Neuronal stem cell (in vitro differentiated cells): ENCODE measurements at places on chromosomes 6 and 20.

GRCh38 chr6:168016176-168016620 is 18.7 kb downstream of the KIF25 start:
- no peak overlapping the region for H3K27ac ChIP-seq
- no peaks in the 10 kb centered on the region for H3K27me3 ChIP-seq
- no peak for DNase-seq
- no peaks in the 10 kb centered on the region for H3K36me3 ChIP-seq

- no peak overlapping the region for H3K27ac ChIP-seq
- H3K4me1 ChIP-seq = no peaks in the 10 kb centered on the region
- H3K27me3 ChIP-seq = no peaks in the 10 kb centered on the region
- no peak for DNase-seq
- H3K4me3 ChIP-seq = no peak overlapping the region
These were observed 655.0 kb downstream of the COL12A1 start for GRCh38 chr6:74550821-74551220.

- no peak overlapping the region for H3K4me3 ChIP-seq
- no peaks in the 10 kb centered on the region for H3K4me1 ChIP-seq
- no peak for DNase-seq
These were observed 123.6 kb upstream of the DST start for GRCh38 chr6:56766139-56766805.

GRCh38 chr6:127877231-127877630 is 23.6 kb downstream of the THEMIS start:
- H3K27me3 ChIP-seq = no peaks in the 10 kb centered on the region
- no peak overlapping the region for H3K4me3 ChIP-seq
- H3K27ac ChIP-seq = no peak overlapping the region
- H3K36me3 ChIP-seq = no peaks in the 10 kb centered on the region
- DNase-seq = no peak

- H3K4me3 ChIP-seq = no peak overlapping the region
- no peaks in the 10 kb centered on the region for H3K36me3 ChIP-seq
- no peaks in the 10 kb centered on the region for H3K27me3 ChIP-seq
These were observed 155.1 kb upstream of the SOX4 start for GRCh38 chr6:21438237-21438985.

DNA sequence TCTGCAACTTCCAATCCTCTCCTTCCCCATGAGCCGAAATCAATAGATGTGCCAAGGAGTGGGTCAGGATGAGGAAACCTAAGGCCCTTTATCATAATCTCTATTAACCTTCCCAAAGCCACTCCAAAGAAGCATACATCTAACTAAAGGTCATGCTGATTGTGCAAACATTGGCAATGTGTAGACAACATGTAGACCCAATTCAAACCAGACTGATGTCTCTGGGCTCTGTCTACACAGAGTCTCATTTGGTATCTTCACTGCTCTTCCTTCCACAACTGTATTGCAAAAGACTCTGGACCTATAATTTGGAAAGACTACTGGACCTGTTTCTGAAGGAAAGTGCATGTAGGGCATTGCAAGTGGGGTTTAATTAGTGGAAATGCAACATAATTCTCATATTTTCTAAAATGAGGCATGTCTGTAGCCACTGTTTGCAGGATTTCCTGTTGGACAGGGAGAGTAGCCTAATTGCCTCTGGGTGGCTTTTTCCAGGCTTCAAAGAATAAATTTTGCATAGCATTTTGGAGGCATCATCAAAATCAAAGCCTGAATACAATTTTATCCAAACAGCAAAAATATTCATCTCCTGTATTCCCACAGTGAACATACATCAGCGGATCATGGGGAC is 35.0 kb upstream of the MLIP start:
- no peaks in the 10 kb centered on the region for H3K27me3 ChIP-seq
- no peaks in the 10 kb centered on the region for H3K4me1 ChIP-seq
- H3K27ac ChIP-seq = no peak overlapping the region
- DNase-seq = no peak
- no peaks in the 10 kb centered on the region for H3K36me3 ChIP-seq

DNA sequence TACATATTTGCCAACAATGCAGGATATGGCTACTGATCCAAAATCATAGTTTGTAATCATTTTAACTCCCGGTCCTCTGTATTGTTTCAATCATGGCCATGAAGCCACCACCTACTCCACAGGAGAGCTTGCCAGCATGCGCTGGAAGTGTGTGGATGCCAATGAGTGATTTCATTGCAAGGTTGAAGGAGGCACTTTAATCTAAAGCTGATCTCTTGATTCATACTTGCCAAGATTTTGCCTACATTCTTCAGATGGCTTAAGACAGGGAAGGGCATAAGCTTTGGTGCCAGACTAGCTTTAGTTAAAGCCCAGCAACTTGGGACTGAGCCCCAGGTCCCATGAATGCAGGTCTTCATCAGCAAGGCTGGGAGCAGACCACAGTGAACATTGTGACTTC is 58.8 kb downstream of the TPD52L1 start:
- H3K4me1 ChIP-seq = no peaks in the 10 kb centered on the region
- H3K36me3 ChIP-seq = no peaks in the 10 kb centered on the region
- no peak overlapping the region for H3K27ac ChIP-seq
- no peak overlapping the region for H3K4me3 ChIP-seq
- H3K27me3 ChIP-seq = no peaks in the 10 kb centered on the region

DNA sequence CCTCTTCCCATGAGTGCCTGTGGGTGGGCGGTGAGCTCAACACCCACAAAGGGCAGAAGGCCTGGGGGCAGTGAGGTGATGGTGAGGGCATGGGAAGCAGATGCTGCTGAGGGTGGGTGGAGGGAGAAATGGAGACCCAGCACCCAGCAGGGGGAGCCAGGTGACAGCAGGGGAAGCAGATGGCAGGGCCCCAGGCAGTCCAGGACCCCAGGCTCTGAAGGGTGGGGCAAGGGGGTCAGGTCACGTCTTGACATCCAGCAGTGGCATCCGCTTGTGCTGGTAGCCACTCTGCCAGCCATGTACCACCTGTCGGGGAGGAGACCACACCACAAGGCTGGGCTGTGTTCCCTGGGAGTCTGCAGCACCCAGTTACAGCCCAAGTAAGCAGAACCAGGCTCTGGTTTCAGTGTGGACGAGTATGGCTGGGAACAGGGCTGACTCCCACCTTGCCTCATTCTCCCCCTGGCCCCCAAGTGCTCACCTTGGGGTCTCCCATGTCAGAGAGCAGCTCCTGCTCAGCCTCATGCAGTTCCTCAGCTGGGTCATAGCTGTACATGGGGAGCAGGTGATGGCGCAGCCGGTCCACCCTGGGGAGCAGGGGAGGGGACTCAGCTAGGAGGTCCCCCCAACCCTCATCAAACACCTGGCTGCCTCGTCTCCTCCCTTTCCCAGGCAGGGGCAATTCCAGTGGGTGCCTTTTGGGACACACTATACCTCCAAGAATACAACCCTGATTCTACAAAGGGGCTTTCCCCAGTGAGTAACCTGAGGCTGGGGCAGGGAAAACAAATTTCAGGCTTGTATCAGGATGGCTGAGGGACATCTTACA is 2.0 kb downstream of the SMIM29 start:
- H3K36me3 ChIP-seq = peaks cover 24% of the 10 kb centered on the region
- H3K4me1 ChIP-seq = peaks cover 13% of the 10 kb centered on the region
- no peak for DNase-seq
- H3K4me3 ChIP-seq = peak overlapping the region; percentile 3
- no peaks in the 10 kb centered on the region for H3K27me3 ChIP-seq

DNA sequence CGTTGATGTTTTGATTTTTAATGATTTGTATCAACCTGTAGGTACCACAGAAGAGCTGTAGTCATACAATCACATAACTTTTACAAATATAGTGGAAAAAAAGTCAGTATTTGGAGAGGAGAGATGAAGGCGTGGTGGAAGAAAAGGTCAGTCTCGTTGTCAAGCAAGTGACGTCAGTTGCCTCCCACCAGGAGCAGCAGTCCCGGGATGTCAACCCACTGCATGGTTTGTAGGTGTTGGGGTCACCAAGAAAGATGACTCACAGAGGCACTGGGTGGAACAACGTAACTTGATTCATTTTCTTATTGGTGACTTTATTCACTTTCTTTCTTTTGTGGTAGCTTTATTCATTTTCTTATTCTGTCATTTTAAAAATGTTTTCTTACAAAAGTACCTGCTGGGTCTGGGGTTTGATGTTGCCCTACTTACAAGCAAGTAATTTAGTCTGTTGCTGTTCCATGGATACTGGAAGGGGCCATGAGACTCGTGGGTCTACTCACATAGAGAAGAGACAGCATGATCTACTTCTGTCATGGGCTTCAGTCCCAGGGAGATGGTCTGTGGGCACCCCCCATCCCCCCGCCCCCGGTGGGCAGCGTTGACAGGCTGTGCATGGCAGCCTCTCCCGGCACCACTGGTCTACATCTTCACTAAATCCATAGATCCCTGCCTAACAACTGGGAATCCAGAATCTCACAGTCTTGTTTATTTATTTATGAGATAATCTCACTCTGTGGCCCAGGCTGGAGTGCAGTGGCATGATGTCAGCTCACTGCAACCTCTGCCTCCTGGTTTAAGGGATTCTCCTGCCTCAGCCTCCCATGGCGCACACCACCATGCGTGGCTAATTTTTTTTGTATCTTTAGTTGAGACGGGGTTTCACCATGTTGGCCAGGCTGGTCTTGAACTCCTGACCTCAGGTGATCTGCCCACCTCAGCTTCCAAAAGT is 36.4 kb upstream of the SYNJ2 start:
- H3K4me3 ChIP-seq = no peak overlapping the region
- DNase-seq = no peak
- H3K27me3 ChIP-seq = no peaks in the 10 kb centered on the region
- H3K4me1 ChIP-seq = no peaks in the 10 kb centered on the region

DNA sequence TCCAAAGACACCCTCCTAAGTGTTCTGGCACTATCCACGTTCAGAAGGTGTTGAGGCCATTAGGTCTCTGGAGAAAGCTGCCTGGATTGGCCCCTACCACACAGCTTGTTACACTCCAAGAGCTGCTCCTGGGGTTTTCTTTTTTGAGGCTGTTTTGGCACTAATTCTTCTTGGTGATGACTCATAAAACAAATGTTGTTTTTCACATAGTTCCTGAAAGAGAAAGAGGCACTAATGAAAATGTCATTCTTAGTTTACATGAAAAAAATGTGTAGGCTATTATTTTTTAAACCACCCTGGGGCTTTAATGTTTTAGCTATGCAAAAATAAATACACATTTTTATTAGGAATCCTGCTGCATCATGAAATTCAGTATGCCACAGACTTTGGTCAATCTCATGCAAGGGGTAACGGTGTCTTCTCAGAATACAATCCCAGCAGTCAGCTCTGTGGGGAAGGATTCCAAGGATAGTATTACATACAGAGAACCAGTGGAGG is 38.1 kb downstream of the TBPL1 start:
- H3K36me3 ChIP-seq = peaks cover 49% of the 10 kb centered on the region
- H3K27ac ChIP-seq = no peak overlapping the region
- no peak overlapping the region for H3K4me3 ChIP-seq
- H3K4me1 ChIP-seq = no peaks in the 10 kb centered on the region
- no peak for DNase-seq

- no peak overlapping the region for H3K4me3 ChIP-seq
- H3K27me3 ChIP-seq = peaks cover 18% of the 10 kb centered on the region
- no peak overlapping the region for H3K27ac ChIP-seq
- peaks cover 2% of the 10 kb centered on the region for H3K4me1 ChIP-seq
These were observed 18.6 kb downstream of the SCML4 start for GRCh38 chr6:107805504-107805903.

DNA sequence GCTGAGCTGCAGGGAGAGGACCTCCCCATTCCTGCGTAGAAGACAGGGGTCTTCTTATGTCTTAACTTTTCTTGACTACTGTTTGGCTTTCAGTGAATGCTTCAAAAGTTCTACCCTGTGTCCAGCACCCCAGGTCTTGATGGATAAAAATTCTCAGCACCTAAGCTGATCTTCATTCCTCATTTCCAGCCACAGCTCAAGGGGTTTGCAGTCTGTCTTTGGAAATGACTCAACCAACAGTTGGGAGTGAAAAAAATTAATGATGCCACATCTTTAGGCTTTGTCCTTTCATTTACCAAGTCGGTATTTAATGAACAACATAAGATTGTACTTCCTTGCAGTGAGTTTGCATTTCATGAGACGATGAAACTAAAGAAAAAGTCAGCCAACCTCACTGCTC is 40.3 kb downstream of the PRDM1 start:
- H3K27ac ChIP-seq = no peak overlapping the region
- no peak overlapping the region for H3K4me3 ChIP-seq
- H3K36me3 ChIP-seq = no peaks in the 10 kb centered on the region
- H3K27me3 ChIP-seq = peaks cover 8% of the 10 kb centered on the region

DNA sequence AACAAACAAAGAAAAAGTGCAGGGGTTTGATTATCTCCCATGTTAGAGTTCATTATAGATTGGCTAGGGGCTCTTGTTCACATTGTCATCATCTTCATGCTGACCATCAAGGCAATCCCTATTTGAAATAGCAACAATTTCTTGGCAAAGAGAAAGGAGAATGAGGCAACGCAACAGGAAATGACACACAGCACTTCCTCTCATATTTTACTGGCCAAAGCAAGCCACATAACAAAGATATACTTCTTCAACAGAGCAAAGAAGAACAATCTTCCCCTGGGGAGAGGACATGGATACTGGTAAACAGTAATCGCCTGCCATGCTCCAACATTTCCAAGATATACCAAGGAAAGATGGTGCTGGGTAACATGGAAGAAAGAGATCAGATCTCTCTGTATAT is 29.8 kb downstream of the EPM2A start:
- H3K4me1 ChIP-seq = no peaks in the 10 kb centered on the region
- no peaks in the 10 kb centered on the region for H3K36me3 ChIP-seq
- DNase-seq = no peak
- H3K27me3 ChIP-seq = no peaks in the 10 kb centered on the region

GRCh38 chr6:37868447-37868825 is 48.9 kb downstream of the ZFAND3 start:
- no peak overlapping the region for H3K27ac ChIP-seq
- no peak overlapping the region for H3K4me3 ChIP-seq
- H3K4me1 ChIP-seq = no peaks in the 10 kb centered on the region

DNA sequence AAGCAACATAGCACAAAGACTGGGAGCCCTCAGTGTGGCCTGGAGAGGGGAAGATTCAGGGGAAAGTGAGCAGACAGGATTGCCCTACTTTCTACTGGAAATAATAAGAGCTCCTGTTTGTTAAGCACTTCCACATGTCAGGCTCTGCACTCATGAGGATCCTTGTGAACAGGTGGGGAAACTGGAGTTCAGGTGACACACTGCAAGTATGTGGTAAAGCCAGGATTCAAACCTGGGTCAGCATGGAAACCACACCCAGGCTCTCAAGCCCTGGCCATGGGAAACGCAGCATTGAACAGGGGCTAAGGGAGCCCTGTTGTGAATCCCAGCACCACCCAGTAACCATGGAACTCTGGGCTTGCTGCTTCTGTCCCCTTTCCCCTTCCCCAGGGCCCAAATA is 42.8 kb upstream of the ID1 start:
- no peak overlapping the region for H3K4me3 ChIP-seq
- no peak for DNase-seq
- peaks cover 80% of the 10 kb centered on the region for H3K36me3 ChIP-seq
- H3K4me1 ChIP-seq = no peaks in the 10 kb centered on the region
- no peaks in the 10 kb centered on the region for H3K27me3 ChIP-seq
- H3K27ac ChIP-seq = no peak overlapping the region
